ENCODE measurements at places on chromosomes 2 and 18.

DNA sequence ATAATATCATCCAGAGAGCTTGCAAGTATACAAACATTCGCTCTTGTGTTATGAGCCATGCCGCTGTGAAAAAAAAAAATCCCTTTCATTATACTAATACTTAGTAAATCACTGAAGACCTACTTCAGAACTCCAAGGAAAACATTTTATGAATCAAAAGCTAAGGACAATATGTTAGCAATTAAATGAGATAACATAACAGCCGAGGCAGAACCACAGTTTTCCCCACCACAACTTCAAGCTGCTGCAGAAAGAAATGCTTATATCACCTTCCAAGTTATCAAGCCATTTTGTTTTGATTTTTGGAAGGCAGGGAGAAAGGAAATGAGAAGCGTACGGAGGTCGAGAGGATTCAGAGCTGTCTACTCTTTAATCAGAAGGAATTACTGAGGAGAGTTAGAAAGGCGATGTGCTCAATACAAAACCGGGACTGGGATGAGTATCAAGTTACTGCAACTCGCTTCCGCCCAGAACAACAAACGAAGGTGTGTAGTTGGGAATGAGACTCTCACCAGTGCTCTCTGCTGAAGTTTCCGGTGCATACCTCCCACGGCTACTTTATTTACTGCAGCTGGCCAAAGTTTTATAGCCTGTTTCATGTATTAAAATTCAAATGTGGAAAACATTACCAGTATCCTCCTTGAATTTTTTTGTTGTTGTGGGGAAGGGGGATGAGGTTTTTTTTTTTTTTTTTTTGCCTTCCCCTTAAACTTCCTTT lies 292.2 kb upstream of the CCDC68 start:
- no peak for DNase-seq

GRCh38 chr18:37334631-37335408 lies 230.8 kb downstream of the CELF4 start:
- no peak for DNase-seq

GRCh38 chr2:237156857-237157779 lies 71.4 kb downstream of the COPS8 start:
- DNase-seq = no peak

DNA sequence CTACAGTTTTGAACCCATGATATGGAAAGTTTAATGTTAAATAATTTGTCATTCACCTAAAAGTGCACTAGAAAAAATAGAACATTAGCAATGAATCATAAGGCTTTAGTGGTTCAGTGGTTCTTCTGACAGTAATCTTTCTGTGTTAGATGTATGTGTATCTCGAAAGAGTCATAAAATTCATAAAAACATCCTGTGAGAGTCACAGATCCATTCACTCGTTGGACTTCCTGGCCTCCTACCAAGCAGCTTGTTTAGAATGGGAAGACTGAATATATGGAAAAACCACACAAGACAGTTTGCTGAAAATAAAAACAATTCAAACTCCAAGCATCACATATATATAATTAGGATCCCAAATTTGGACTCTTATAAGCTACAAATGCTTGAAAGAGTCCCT lies 34.8 kb downstream of the ADNP2 start:
- DNase-seq = no peak

GRCh38 chr2:146776596-146776995 lies 1068.2 kb upstream of the ACVR2A start:
- DNase-seq = peak; percentile 28

DNA sequence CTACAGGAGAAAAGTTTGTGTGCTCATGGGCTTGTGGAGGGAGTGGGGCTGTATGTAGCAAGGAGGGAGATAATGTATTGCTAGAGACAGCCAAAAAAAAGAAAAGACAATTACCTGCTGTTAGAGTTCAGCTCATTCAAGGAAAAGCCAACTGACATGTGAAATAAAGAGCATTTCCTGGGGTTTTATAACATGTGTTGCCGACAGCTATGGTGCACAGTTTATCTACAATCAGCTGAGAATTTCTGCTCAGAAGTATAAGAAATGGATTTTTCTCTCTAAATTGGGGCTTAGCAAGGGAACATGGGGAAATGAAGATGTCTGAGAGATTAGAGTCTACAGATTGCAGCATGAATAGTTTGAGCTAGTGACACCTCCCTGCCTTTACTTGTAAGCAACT lies 674.1 kb downstream of the SUCLG1 start:
- DNase-seq = no peak

DNA sequence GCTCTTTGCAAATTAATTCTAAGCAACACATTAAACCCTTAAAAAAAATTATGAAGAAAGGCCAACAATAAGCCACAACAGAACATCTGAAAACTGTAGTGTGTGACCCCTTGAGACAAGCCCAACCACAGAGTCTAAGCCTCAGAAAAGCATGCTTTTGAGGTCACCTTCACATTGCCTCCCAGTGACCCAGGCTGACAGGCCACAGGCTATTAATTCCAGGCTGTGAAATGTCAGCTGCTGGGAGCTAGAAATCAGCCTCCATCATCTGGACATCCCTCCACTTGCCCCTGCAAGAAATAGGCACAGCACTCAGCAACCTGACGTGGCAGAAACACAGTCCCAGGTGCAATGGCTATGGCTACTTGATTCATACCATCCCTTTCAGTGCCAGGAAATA lies 179.4 kb upstream of the ZFP36L2 start:
- DNase-seq = no peak

- DNase-seq = no peak
Observed at GRCh38 chr2:100821255-100821910, 1.4 kb downstream of the NPAS2 start.

DNA sequence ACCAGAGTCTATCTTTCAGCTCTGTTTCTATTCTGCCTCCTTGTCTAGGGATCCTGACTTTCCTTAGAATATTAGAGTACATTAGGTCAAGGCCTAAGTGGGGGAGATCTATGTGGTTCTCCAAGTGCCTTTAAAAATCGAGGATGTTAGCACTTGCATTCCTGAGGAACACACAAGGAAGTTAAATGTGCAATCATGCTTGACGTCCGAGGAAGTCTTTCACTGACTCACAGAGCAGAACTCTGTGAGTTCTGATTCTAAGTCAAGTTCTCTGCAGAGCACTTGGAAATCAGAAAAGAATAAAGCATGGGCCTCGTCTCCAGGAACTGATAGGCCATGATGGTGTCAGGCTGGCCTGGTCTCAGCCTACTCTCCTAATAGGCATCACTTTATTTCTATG lies 17.2 kb downstream of the FHOD3 start:
- DNase-seq = peak; percentile 81

DNA sequence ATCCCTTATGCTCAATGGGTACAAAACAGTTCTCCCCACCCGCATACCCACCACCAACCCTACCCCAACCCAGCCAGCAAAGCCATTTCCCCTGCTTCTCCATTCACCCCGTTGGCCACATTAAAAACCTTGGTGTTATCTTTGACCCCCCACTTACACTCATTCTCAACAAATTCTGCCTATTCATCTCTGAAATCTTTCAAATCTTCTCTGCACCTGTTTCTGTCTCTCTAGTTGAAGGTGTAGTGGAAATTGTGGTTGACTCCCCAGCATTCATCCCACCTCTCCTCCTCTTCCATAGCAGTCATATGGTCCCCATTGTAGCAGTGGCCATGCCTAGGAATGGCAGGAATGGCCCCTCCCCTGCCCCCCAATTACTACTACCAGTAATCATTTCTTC lies 20.5 kb upstream of the TET3 start:
- DNase-seq = no peak

DNA sequence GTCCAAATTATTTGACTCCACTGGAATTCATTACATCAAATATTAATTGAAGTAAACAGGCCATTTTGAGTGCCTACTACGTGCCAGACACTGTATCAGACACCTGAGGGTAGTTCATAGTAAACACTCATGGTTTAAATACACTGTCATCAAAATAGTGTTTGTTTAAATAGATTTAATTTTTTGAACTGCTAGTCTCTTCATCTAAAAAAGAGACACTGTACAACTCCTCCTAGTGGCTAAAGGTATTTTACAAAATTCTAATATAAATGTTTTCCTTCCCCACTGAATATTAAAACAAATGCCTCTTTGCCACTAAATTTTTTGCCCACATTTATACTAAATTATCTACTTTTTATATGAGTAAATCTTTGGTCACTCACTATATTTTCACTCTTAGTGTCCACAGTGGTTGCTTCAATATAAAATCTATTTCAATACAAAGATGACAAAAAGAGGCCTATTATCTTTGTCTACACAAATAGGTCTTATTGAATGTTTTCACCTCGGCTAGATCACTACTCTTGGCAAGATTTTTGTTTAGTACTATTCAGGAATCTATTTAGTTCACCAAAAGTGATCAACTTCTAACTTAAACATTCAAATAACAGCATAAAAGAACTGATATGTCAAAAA lies 122.1 kb downstream of the TMEM247 start:
- no peak for DNase-seq

DNA sequence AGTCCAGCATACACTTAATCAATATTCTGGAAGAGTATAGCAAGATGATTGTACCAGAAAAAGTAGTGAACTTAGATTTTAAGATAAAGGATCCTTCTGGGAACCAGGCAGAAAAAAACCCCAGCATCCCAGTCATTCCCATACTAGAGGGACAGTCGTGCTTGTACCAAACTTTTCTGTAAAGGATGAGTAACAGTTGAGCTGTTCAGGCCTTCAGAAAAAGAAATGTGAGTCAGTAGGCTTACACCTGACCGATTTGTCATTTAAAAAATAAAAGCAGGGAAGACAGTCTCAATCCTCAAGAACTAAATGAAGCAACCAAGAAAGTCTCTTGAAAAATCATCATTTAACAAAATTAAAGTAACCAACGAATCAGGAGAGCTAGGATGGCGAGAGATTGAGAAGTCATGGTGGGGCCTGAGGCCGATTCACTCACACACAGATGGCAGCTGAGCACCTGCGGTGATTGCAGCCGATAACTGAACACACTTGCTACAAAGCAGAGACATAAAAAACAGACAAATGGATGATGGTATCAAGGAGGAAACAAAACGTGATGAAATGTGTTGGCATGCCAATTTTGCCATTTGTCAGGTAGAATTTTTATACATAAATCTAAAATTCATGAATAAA lies 170.0 kb upstream of the ALKAL2 start:
- no peak for DNase-seq

DNA sequence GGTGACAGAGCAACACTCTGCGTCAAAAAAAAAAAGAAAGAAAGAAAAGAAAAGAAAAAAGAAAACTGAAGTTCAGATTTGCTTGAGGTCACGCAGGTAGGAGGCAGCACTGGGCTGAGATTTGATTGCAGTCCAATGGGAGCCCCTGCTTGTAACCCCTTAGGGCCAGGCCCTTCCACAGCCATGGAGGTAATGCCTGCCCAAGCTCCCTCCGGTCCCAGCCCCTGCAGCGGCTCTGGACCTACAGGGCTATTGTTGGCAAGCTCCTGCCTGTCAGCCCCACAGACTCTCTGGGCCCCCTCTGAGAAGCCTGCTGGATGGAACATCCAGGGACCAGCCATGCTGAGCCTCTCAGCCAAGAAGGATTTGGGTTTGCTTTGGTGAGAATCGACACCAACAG lies 12.2 kb downstream of the ZFP36L2 start:
- no peak for DNase-seq

GRCh38 chr2:7094231-7094741 lies 177.1 kb downstream of the RNF144A start:
- DNase-seq = peak; percentile 64

GRCh38 chr2:233996461-233996860 lies 54.0 kb upstream of the SPP2 start:
- DNase-seq = no peak

- DNase-seq = no peak
Observed at GRCh38 chr2:223591596-223591995, 10.6 kb downstream of the SCG2 start.

DNA sequence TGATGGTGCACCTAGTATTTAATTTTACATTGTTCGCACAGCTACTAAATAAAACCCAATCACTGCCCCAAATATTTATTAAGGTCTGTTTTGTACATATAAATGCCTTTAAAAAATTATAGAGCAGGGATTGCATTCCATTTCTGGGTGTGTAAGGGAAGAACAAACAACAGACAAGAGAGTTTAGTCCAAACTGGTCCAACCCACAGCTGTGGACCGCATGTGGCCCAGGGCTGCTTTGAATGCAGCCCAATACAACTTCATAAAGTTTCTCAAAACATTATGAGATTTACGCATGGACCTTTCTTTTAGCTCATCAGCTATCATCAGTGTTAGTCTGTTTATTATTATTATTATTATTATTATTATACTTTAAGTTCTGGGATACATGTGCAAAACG lies 114.8 kb upstream of the LRATD1 start:
- no peak for DNase-seq

- DNase-seq = no peak
Observed at GRCh38 chr2:14749884-14750283, 117.4 kb downstream of the LRATD1 start.

- DNase-seq = no peak
Observed at GRCh38 chr18:14769381-14769780, 21.4 kb downstream of the ANKRD30B start.

DNA sequence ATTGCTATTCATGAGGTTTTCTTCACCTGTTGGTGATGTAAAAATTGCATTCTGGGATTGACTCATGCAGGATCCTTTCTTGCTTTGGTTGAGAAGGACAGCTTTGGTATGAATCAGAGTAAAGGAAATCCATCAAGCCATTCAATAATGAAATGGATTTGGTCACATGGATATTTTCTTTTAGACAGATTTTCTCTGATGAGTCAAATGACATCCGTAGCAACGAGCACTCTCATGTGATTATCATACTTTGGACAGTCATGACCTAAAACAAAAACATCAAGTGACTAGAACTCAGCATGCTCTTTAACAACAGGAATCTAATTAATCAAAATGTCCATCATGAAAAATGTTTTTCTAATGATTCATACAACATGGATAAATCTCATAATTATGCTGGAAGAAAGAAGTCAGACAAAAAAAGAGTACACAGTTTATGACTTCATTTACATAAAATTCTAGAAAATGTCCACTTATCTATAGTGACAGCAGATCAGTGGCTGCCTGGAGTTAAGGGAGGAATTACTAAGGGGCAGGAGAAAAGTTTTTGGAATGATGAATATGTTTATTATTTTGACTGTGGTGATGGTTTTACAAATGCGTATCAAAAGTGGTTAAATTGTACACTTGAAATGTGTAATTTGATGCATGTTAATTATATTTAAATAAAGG lies 30.7 kb downstream of the TRAK2 start:
- peak; percentile 76 for DNase-seq

DNA sequence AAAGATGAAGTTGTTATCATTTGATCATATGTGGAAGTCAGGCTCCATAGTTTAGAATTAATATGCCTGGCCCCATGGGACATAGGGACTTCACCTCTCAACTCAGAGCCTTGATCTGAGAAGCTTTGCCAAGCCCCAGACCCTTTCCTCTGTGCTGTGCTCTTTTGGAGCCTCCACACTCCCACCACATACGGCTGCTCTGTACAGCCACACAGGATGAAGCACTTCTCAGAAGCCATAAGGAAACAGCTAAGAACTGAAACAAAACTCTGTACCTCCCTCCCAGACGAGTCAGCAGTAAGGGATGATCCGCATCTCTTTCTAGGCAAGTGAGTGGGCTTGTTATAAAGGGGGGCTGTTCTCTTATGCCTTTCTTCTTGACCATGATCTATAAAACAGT lies 66.5 kb downstream of the CAB39 start:
- DNase-seq = no peak

- DNase-seq = no peak
Observed at GRCh38 chr18:55748227-55748738, 160.3 kb upstream of the TCF4 start.

- no peak for DNase-seq
Observed at GRCh38 chr18:65990944-65991708, 240.3 kb downstream of the CDH7 start.

GRCh38 chr2:213205944-213206343 lies 54.5 kb upstream of the IKZF2 start:
- DNase-seq = no peak
